Cortex of kidney (tissue), 1 donor: ENCODE measurements at places on chromosomes 1 and 21.

GRCh38 chr1:116066868-116067565 is 44.2 kb upstream of the MAB21L3 start:
- no peak for DNase-seq

- DNase-seq: no peak
Observed at GRCh38 chr1:156102633-156103511, 11.6 kb upstream of the LMNA start.

DNA sequence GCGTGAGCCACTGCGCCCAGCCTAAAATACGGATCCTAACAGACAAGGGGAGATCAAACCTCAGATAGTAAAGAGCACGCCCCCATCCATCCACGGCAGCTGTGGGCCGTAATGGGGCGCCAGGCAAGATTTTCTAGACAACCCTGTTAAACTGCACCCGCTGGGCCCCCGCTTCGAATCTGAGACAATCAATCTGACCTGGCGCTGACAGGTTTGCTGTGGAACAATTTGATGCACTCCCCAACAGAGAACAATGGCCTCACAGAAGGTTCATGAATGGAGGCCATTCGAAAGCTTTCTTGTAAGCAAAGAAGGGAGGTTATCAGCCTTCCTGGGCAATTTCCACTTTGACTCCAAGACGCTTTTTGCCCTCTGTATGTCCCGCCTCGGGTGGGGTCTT is 30.5 kb downstream of the CLSTN1 start:
- no peak for DNase-seq

GRCh38 chr1:214548988-214549387 is 2.4 kb downstream of the PTPN14 start:
- DNase-seq: no peak

DNA sequence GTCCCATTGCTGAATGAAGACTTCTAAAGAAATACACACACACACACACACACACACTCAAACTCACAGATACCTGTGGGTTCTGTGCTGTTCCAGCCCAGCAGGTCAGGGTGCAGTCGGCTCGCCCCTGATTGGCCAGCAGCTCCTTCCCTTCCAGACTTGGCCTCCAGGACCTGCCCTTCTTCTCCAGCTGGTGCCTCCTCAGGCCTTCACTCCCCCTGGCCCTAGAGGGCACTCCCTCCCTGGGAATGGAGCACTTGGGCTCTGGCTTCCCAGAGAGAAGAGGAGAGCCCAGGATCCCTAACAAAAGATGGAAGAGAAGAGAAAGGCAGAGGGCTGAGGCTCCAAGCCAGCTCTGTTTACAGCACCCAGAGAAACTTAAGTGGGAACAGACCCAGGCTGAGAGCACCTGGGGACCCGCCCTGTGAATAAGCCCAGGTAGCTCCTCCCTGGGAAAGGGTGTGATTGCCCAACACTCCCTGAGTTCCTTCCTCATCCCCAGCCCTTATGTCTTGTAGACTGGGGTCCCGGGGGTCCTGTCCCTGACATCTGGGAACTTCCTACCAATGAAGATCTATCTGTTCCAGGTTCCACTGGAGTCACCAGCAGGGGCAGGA is at the start of gene PGLYRP3:
Gene PGLYRP3 (minus strand): TSS at position 383 of the 617 bp plus-strand sequence. CDS start 2,287 bp downstream, outside the sequence.
- DNase-seq: no peak

DNA sequence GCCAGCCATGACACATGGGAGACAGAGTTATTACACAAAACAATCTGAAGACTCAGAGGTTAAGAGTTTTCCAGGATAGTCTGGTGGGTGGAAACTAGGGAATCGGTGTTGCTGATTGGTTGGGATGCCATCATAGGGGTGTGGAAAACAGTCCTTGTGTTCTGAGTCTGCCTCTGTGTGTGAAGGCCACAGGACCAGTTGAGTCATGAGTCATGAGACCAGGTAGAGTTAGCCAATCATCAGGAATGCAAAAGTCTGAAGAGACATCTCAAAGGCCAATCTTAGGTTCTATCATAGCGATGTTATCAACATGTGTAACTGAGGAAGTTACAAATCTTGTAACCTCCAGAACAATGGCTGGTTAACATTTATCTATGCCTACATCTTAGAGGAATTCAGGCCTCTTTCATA is 49.7 kb upstream of the NEK7 start:
- DNase-seq: no peak

GRCh38 chr1:45552331-45552730 is 1.7 kb downstream of the AKR1A1 start:
- no peak for DNase-seq

DNA sequence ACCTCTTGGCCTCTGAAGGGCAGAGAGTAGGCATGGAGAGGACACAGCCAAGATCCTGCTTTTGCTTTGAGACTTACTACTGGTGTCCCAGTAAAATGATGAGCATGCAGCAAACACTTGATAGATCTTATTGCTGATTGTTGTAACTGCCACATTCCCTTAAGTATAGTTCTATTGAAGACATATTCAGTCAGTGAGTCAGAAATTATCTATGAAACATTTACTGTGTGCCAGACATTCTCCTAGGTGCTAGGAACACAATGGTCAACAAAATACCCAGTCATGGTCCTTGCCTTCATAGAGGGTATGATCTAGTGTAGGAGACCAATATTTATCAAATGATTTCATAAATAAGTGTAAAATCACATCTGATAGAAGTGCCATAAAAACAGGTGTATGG is 13.6 kb downstream of the STYXL2 start:
- no peak for DNase-seq

- no peak for DNase-seq
Observed at GRCh38 chr1:75130865-75131564, 3.2 kb upstream of the LHX8 start.
